ENCODE measurements at places on chromosomes 16 and 17.

DNA sequence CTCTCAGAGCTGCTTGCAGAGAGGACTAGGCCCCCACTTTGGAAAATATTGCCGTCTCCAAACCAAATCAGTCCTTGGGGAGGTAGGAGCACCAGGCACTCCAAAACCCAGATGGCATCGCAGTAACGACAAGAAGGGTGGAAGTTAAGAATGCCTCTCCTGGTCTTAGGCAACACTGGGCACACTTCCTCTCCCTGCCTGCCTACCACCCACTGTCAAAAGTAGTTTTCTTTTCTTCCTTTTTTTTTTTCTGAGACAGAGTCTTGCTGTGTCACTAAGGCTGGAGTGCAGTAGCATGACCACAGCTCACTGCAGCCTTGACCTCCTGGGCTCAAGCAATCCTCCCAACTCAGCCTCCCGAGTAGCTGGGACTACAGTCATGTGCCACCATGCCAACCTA, 47.2 kb downstream of the SRL start:
- DNase-seq = no peak

DNA sequence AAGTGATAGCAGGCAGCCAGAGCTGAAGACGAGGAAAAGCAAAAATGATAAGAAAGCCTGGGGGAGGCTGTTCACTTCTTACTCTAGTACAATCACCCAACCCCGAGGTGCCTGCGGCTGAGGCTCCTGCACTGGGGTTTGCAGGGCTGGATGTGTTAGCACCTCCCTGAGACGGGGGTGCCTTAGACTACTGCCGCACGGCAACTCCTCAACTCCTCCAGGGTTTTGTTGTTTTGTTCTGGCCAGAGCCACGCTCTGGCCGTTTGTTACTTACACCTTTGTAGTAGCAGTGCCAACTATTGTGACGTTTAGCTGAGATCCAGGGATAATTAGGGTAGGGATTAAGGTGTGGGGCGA, 51.5 kb downstream of the LDHD start:
- no peak for DNase-seq

GRCh38 chr16:66687906-66688625, 8.5 kb downstream of the CMTM4 start:
- DNase-seq = no peak

- DNase-seq = no peak
These were observed 130.3 kb downstream of the SKAP1 start for GRCh38 chr17:48299760-48300159.

GRCh38 chr17:39244600-39245570, 19.1 kb upstream of the STAC2 start:
- DNase-seq = peak; percentile 86

GRCh38 chr17:76537578-76538280, at the start of gene CYGB:
CYGB (minus strand) TSS chr17:76537709; CDS start chr17:76537542, 167 bp downstream.
- DNase-seq = no peak

DNA sequence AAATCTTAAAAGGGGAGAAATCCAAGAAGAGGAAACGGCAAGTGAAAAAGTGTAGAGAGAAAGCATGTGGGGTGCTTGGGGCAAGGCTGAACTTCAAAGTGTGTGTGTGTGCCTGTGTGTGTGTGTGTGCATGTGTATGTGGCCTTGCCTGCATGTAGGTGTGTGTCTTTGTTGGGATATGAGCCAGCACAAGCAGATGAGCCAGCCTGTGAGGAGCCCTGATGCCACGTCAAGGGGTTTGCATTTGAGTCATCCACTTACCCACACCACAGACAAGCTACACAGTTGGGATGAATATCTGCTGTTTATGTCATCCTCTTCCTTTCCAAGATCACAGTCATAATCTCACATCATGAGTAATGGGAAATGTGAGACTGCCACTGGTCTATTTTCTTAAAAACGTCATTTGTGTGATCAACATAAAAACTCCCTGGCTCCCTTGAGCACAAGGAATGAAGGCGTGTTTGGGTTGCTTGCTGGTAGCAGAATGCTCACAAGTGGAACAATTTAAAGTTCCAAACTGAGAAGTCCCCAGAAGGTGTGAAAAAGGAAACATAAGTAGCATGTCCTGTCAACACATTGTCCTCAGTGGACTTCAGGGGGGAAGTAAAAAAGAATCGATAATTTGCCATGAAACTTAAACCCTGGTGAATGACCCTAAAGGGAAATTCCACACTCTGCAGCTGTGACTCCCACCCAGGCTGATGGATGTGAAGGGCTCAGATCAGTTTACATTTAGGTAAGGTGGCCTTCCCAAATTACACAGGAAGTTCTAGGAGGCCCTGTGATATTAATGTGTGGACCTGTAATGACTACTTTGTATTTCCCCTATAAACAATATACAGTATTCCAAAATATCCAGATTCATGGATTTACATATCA, 14.7 kb downstream of the KCTD19 start:
- peak; percentile 94 for DNase-seq

GRCh38 chr17:73561111-73561510, 83.1 kb downstream of the SDK2 start:
- no peak for DNase-seq
